ENCODE measurements at places on chromosomes 1 and 21.

GRCh38 chr21:14589855-14590563 lies 43.9 kb upstream of the SAMSN1 start:
- peak; percentile 25 for DNase-seq

DNA sequence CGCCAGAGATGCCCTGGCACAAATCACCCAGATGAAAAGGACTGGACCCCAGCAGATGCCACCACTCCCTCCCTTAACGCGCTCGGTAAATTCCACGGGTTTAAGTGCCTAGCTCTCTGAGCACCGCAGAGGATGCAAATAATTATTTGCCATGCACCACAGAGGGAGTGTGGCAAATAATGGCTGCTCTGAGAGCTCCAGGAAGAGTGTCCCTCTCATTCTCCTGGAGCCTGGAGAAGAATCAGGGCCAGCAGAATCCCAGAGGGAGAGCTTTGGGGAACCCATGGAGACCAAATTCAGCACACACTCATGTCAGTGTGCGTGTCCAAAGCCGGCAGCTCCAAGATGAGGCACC lies 667 bp downstream of the HHIPL2 start:
- no peak for DNase-seq

GRCh38 chr1:221801251-221801661 lies 59.4 kb upstream of the DUSP10 start:
- DNase-seq, result no peak

GRCh38 chr1:15001317-15001915 lies 152.1 kb upstream of the TMEM51 start:
- no peak for DNase-seq

GRCh38 chr1:33099290-33100118 lies 18.6 kb downstream of the AZIN2 start:
- DNase-seq, result peak; percentile 67

DNA sequence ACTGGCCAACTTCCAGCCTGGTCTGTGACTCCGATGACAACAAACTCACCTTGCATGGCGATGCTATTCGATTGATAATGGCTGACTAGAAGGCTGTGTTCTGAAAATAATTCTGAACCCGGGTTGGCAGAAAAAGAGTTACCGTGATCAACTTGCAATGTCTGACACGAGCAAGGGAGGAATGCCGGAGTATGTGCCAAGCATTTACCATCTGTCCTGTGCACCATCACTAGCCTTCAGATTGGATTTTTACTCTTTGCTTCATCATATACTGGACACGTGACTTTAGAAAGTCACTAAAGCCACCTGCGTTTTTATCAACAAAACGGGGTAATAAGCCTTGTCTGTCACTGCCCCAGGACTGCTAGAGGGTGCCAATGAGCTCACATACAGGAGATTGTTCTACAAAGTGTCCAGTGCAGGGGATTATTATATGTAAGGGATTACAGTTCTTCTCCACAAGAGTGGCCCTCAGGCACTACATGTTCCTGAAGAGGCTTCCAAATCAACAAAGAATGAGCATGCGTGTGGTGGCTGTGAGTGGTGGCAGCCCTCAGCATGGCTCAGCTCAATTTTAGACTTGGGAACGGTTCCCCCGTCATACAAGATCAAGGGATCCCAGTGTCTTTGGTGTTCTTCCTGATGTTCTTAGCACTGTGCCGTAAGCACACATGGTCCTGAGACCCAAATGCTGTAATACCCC lies 35.8 kb downstream of the SSBP3 start:
- no peak for DNase-seq

- no peak for DNase-seq
Measured at GRCh38 chr1:219121679-219122078, 52.0 kb upstream of the LYPLAL1 start.

GRCh38 chr1:177703888-177704446 lies 265.9 kb downstream of the SEC16B start:
- DNase-seq, result no peak

DNA sequence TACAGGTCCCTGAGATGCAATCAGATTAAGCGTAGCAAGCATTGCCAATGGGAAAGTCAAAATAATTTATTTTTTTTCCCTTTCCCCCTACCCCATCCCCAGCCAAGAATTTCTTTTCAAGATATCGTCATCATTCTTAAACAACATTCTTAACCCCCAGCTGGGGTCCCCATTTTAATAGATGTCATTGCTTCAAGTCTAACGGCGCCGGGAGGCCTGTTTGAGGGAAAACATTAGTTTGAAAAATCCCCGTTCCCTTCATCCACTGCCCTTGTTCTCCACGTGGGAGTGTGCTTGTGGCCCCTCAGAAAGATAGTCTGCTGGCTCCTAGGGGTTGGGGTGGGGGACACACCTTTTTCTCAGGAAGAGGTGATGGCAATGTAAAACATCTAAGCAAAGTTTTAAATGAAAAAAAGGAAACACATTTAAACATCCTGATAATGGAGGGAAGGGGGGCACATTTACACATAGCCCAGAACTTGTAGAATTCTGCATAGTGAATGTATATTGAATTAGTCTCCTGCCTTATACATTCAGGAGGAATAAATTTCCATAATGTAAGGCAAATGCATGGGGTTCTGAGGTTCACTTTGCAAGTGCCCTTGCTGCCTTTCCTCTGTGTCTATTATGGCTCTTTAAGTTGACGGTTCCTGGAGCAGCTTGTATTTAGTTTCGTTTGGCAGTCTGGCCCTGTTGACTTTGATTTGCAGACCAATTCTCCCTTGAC lies 6.8 kb downstream of the TRNP1 start:
- no peak for DNase-seq

DNA sequence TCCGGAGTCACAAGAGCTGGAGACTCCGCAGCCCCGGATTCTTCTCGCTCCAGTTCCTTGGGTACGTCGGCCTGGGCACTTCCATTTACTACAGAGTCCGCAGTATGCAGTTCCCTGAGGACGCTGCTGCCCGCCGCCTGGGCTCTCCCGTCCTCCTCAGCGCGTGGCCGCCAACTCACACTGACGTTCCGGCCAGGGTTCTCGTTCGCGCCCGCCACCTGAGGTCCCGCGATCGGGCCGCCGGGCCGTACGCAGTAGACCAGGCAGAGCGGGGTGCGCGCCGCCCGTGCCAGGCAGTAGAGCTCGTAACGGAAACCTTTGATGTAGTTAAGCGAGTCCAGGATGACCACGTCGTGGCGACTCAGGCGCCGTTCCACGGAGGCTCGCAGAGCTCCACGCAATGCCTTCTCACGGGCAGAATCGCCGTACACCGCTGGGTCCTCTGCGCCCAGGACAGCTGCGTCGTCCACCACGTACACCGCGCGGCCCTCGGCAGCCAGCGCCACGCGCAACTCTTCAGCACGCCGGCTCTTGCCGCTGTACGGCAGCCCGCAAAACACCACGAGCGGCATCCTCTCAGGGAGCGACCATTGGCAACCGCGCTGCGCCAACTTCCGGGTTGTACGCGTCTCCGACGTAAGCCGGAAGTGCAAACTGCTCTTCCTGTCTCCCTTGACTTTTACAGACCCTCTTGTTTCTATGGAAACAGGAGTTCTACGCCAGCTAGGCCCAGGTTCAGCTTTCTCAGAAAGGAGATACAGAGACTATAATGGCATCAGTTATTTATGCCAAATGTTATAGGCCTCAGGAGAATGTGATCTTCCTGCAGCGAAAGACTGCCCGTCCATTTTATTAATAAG lies at the start of gene KTI12:
Gene KTI12, minus strand, starts transcription at position 621 of the 860 bp plus-strand sequence. Its CDS starts 49 bp downstream, at position 572.
- peak; percentile 86 for DNase-seq

DNA sequence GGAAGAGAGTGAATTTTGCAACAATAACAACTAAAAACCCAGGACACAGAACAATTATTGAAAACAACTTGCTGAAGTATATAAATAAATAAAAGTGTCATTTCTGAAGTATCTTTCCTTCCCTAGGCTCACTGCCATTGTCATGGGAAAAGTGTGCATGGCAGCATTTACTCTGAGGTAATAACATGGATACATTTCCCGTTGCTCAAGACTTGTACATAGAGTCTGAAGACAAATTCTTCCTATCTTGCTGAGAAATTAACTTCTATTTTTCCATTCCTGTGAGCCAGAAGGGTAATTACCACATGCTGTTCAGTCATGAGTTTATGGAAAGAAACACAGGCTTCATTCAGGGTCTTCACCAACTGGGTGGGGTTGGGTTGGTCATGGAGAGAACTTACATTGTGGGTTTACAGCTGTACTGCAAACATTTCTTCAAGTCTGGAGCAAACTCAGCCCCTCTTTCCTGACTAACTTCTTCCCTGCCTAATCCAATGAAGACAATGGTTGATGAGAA lies 32.2 kb downstream of the ST6GALNAC3 start:
- DNase-seq, result no peak

GRCh38 chr1:21913763-21914162 lies 23.3 kb downstream of the HSPG2 start:
- no peak for DNase-seq

DNA sequence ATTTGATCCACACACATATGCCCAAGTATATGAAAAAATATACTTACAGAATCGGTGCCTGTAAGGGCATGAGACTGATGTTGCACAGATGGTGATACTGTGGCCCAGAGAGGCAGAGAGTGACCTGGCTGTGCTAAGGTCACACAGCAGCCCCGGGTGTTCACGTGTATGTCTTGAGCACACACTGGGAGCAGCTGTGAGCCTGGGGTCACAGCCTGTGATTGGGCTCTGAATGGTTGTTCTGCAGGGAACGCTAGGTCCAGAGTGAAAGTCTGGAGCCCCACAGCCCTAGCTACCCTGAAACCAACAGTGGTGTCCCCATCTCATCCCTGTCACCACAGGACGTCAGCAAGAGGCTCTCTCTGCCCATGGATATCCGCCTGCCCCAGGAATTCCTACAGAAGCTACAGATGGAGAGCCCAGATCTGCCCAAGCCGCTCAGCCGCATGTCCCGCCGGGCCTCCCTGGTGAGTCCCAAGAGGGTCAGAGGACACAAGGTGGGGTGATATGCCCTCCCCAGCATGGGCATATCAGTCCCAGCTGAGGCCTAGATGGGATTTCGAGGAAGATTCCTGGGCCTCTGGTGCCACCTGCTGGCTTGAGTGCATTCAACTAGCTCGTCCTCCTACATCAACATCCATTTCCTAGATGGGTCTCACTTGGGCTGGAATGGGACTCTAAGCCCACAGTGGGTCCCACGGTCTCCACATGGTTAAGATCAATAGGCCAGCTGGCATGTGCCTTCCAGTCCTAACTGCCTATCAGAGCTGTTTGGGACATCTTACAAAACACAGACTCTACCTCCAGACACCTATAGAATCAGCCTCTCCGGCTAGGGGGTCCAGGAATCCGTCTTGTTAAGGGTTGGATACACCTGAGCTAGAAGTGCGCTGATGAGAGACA lies 19.7 kb downstream of the CDK18 start:
- DNase-seq, result peak; percentile 66

GRCh38 chr1:31043631-31044030 lies 21.9 kb downstream of the PUM1 start:
- DNase-seq, result no peak

DNA sequence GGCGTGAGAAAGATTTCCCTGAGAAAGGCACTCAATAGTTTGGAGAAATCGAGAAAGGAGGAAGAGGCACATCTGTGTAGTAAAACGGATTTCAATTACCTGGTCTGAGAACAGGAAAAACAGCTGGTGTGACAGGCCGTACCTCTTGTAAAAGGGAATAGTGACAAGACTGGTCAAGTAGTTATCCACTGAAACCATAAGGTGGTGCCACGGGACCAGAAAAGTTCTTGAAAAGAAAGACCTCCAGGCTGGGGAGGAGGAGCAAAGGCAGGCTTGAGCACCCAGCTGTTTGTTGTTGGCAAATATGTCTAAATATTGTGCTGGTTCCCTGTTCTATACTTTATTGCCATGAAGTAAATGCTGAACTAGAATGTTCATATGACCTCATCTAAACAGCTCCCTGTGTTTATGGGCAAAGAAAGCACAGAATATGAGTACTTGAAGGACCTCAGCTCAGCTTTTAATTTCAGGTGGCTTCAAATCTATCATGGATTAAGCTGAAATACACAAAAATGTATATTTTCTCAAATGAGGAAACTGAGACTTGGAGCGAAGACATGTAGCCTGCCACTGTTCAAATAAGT lies 4.0 kb downstream of the HAO2 start:
- DNase-seq, result no peak

DNA sequence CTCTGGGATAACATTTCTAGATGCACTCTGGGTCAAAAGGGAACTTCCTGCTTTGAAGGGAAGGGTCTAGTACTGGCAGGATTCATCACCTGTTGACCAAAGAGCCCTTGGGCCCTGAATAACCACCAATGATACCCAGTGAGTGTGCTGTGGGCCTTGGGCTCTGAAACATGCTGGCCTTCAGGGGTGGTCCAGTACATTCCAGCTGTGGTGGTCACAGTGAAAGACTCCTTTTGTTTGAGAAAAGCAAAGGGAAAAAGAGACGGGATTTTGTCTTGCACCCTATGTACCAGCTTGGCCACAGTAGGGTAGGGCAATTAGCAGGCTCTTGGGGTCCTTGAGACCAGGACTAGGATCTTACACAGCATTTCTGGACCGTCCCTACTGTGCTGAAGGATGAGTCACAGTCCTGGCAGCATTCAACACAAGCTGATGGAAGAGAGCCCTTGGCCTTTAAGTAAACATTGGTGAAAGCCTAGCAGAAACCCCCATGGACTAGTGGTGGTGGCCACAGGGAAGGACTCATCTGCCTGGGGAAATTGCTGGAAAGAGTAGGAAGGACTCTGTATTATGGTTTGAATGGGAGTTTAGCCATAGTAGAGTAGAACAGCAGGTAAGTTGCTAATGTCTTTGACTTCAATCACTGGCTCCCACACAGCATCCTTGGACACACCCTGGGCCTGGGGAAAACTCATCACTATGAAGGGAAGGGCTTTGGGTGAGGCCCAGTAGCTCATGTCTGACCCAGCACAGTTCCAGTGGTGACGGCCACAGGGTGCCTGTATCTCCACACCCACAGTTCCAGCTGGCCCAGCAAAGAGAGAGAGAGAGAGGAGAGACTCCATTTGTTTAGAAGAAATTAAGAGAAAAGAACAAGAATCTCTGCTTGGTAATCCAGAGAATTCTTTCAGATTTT lies 87.5 kb downstream of the COL24A1 start:
- DNase-seq, result no peak

DNA sequence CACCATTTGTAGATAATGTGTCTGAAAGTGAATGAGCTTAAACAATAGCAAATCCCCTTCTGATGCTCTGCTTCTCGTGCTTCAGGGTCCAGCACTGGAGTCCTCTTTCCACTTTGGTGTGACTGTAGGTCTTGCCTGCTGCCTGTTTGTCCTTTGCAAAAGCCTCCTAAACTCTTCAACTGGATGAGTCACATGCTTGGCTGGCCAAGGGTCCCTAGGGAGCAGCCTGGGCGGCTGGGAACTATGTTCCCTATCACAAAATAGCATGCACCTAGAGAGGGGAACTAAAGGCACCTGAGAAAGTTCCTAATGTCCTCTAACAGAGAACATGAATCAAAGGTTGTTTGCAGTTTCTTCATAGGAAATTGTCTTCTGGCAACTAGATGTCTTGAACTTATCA lies 607.2 kb upstream of the PLXNA2 start:
- no peak for DNase-seq

- DNase-seq, result peak; percentile 58
Measured at GRCh38 chr1:2258996-2259395, 30.9 kb downstream of the SKI start.

GRCh38 chr1:10799726-10800125 lies 3.3 kb upstream of the CASZ1 start:
- DNase-seq, result no peak
